ENCODE measurements at places on chromosomes 6 and 20. TPM values are rescaled to one million over a fixed set of nuclear protein-coding genes. Genes with fewer than 3 reads are reported as not detected.
A peak's percentile ranks its signal among the peaks of the same experiment; 100 is the strongest.

Gene ZNF335
- total RNA-seq: 7.5 TPM

Gene ADIG
- not detected for total RNA-seq

Gene VSX1
- total RNA-seq: not detected

Gene NOX3
- total RNA-seq: 0.54 TPM

Gene TRAPPC3L
- not detected for total RNA-seq

Gene CST3
- total RNA-seq: 1,877 TPM

Gene DBNDD2
- total RNA-seq: 132 TPM

Gene MATN4
- not detected for total RNA-seq

Gene ASIP
- not detected for total RNA-seq

- H3K27me3 ChIP-seq: peaks cover 11% of the 10 kb centered on the region
- no peak for ATAC-seq
- no peak overlapping the region for H3K27ac ChIP-seq
These were observed 63.2 kb upstream of the DUSP22 start for GRCh38 chr6:228881-229651.

DNA sequence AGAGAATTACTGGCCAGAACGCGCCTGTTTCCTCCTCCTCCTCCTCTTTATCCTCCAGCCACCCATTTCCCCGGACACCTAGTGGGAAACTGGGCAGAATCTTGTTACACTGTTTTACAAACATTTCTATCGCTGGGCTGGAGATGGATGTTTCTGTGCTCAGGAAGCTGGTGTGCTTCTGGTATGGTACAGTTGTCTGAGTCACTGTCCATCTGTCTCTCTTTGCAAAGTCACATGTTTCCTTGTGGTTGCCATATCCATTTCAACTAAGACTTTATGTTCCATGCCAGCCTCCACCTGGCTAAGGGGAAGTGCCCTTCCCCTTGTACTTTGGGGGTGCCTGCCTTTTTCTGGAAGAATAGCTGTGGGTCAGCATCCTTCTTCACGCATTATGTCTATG, 52.9 kb upstream of the SLC22A16 start:
- H3K27me3 ChIP-seq: no peaks in the 10 kb centered on the region
- no peaks in the 10 kb centered on the region for H3K4me1 ChIP-seq
- no peak overlapping the region for H3K4me3 ChIP-seq
- no peaks in the 10 kb centered on the region for H3K36me3 ChIP-seq
- ATAC-seq: no peak
- H3K27ac ChIP-seq: no peak overlapping the region

GRCh38 chr20:19008497-19008896, 194.9 kb downstream of the SCP2D1 start:
- H3K36me3 ChIP-seq: no peaks in the 10 kb centered on the region
- ATAC-seq: no peak
- H3K4me3 ChIP-seq: no peak overlapping the region
- H3K4me1 ChIP-seq: no peaks in the 10 kb centered on the region
- H3K27ac ChIP-seq: no peak overlapping the region
- no peaks in the 10 kb centered on the region for H3K27me3 ChIP-seq

GRCh38 chr6:82333781-82334180, 29.8 kb upstream of the TPBG start:
- H3K36me3 ChIP-seq: no peaks in the 10 kb centered on the region
- no peak for ATAC-seq
- H3K27me3 ChIP-seq: no peaks in the 10 kb centered on the region
- no peak overlapping the region for H3K27ac ChIP-seq

DNA sequence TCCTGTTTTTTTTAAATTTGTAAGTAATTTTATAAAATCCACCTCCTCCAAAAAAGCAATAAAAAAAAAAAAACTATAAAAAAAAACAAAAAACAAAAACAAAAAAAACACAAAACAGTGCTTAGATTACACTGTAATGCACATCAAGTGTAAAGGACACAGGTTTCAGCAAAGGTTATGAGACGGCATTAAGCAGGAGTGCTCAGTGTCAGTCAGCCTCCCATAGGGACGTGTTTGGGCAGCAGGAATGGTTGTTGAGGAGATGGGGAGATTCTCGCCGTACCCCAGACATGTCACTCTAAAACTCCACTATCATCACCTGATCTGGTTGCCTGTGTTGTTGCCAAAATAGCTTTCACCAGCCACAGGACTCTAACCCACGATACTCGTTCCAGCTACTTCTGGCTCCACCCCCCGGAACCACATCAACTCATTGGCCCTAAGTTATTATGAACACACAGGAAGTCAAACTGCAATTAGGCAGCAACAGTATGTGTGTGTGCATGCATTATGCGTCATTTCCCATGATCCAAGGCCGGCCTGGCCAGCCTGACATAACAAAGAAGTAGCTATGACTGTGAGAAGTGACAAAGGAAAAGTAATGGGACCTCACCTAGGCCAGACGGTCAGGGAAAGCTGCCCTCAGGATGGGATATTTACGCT, 28.7 kb downstream of the ECT2L start:
- H3K36me3 ChIP-seq: no peaks in the 10 kb centered on the region
- H3K27ac ChIP-seq: no peak overlapping the region
- no peak overlapping the region for H3K4me3 ChIP-seq
- H3K4me1 ChIP-seq: no peaks in the 10 kb centered on the region

DNA sequence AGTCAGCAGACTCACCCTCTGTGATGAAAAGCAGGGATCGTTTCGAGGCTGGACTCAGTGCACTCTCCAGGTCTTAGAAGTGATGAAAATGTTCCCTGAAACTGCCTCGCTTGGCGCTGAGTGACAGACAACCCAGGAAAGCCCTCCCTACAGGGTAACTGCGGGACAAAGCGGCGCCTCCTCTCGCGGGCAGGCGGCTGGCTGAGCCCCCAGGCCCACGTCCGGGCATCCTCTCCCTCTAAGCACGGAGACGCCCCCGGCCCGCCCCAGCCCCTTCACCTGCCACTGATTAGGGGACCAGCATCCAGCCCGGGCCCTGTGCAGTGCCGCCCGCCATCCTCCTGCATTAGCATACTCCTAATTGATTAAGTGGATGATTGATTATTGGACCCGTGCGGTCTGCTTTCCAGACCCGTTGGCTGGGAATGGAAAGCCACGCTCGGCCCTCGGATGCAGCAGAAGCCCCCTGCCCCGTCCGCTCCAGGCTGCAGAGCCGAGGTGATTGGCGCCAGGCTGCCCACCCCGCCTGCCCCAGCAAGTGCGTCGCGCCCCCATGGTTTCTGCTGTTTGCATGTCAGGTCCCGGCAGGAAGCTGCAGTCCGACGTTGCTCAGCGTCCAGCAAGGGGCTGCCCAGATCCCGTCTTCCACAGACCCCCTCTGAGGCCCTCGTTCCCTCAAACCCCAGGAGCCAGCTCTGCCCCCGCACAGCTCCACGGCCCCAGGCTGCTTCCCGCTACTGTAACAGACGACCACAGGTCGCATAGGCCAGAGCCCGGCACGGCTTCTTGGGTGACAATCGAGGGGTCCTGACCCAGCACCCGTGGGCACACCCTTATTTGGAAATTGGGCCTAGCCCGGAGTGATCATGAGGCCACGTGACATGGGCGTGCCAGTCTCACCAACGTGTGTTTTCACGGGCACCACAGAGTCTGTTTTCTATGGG, 131.6 kb downstream of the DLL1 start:
- H3K36me3 ChIP-seq: no peaks in the 10 kb centered on the region
- no peak overlapping the region for H3K4me3 ChIP-seq
- H3K4me1 ChIP-seq: no peaks in the 10 kb centered on the region
- H3K27ac ChIP-seq: no peak overlapping the region
- no peak for ATAC-seq

DNA sequence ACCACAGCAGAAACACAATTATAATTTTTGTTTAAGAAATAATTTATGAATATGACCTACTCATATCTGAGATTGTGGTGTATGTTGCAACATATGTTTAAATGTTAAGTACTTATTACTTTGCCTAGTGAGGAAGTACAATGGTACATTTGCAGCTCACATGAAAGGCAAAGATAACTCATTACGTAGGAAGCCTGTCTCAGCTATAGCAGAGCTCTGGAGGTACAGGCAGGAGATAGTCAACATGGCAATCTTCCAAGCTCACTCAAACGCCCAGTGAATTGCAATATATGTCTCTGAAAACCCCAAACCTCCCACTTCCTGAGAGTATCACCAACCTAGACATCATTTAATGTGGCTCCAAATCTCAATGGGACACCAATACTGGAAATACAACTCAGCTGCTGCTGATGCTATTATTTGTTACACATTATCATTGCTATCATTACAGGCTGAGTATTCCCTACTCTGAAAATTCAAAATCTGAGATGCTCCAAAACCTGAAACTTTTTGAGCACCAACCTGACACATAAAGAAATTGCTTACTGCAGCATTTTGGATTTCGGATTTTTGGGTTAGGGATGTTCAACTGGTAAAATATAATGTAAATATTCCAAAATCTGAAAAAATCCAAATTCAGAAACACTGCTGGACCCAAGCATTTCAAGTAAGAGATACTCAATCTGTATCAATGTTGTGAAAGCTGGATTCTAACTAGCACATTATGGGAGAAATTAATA, 25.1 kb upstream of the GSTA4 start:
- no peak for ATAC-seq
- no peak overlapping the region for H3K4me3 ChIP-seq
- no peaks in the 10 kb centered on the region for H3K4me1 ChIP-seq
- H3K27me3 ChIP-seq: no peaks in the 10 kb centered on the region
- peaks cover 69% of the 10 kb centered on the region for H3K36me3 ChIP-seq

GRCh38 chr20:32521780-32522525, 63.2 kb downstream of the NOL4L start:
- no peak overlapping the region for H3K27ac ChIP-seq
- H3K36me3 ChIP-seq: no peaks in the 10 kb centered on the region
- peaks cover 4% of the 10 kb centered on the region for H3K4me1 ChIP-seq
- H3K27me3 ChIP-seq: no peaks in the 10 kb centered on the region

DNA sequence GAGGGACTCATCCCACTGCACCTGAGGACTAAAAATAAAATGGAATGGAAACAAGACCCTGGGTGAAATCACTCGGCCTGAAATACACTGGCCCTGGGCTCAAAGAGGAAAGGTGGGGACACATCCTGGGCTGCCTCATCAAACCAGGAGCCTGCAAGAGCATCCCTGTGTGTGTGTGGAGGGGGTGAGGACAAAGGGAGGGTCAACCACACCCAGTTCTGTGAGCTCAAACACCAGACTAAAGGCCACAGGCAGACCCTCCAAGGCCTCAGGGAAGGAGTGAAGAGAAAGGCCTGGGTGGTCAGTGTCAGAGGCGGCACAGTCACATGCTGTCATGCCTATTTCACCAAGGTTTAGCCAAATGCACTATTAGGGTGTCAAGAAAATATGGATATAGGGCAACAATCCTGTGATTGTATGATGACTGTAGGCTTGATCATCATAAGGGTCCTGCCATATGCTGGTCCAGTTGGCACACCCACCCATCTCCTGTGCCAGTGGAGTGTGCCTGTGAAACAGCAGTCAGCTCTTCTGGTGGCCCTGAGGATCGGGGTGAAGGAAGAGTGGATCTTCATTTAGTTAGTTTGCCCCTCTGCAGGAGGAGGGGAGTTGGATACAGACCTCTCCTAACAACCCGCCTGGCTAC, 28.9 kb downstream of the SRSF3 start:
- peak; percentile 8 for ATAC-seq
- H3K4me1 ChIP-seq: peaks cover 15% of the 10 kb centered on the region
- no peaks in the 10 kb centered on the region for H3K27me3 ChIP-seq
- no peaks in the 10 kb centered on the region for H3K36me3 ChIP-seq
- peak overlapping the region; percentile 6 for H3K27ac ChIP-seq
- H3K4me3 ChIP-seq: no peak overlapping the region

- H3K36me3 ChIP-seq: peaks cover 100% of the 10 kb centered on the region
- peak overlapping the region; percentile 32 for H3K27ac ChIP-seq
- H3K27me3 ChIP-seq: no peaks in the 10 kb centered on the region
- no peak for ATAC-seq
- H3K4me3 ChIP-seq: no peak overlapping the region
These were observed 7.2 kb downstream of the HEBP2 start for GRCh38 chr6:138410972-138411880.

DNA sequence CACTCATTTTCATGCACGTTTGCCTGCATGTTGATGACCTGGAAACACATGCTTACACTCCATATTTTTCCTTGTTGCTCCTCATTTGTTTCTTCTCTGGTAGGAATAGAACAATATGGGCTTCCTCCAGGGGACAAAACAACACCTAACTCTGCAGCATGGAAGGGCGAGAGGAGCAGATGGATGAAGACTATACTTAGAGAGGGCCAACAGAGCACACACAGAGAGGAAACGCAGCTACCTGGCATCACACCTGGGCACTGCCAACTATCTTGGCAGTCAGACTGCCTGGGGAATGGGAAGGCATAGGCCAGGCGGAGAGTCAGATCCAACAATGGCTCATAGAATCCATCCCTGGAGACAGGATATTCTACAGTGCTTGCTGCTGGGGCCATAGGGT, 290.9 kb downstream of the CD83 start:
- H3K4me1 ChIP-seq: no peaks in the 10 kb centered on the region
- H3K27ac ChIP-seq: no peak overlapping the region
- no peaks in the 10 kb centered on the region for H3K36me3 ChIP-seq
- no peak for ATAC-seq
- H3K27me3 ChIP-seq: no peaks in the 10 kb centered on the region
- H3K4me3 ChIP-seq: no peak overlapping the region

DNA sequence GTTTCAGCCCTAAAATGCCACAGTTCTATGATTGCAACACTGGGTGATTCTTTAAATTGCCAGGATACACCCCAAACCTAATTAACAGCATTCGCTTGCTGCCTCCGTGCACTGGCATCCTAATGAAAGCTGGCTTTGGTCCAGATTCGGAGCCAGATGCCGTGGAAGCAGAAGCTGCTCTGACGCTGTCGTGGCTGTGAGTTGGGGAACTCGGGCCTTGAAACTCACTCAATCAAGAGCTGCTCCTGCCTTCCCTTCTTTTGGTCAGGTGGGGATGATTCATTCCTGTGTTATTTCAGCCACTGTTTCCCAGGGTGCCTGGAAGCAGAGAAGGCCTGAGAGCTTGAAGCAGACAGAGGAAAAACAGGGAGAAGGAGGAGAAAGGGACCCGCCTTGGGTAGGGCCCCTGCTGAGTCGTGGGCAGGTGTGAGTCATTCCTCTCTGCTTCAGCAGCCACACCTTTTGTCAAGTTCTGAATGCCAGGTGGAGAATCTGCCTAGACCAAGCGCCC, 36.2 kb upstream of the DSP start:
- no peak overlapping the region for H3K4me3 ChIP-seq
- no peak overlapping the region for H3K27ac ChIP-seq
- H3K27me3 ChIP-seq: peaks cover 15% of the 10 kb centered on the region
- no peaks in the 10 kb centered on the region for H3K4me1 ChIP-seq

DNA sequence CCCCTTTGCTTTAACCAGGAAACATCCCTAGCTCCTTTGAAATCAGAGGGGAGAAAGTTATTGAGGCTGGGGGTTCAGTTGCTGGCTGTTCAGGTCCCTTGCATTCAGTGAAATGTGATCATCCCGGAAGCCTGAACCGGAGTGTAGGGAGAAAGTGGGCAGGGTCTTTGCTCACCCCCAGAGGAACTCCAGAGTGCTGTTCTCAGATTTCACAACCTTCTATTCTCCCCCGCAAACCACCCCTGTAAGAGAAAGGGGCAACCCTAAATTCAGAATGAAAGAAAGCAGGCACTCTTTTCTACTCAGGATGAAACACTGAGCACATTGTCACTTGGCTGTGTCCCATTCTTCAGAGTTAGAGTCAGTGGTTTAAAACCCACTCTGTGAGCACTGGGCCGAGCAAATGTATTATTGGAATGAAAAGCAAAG, 139.8 kb downstream of the KHDC1L start:
- no peaks in the 10 kb centered on the region for H3K4me1 ChIP-seq
- H3K4me3 ChIP-seq: no peak overlapping the region
- H3K27me3 ChIP-seq: no peaks in the 10 kb centered on the region
- H3K27ac ChIP-seq: no peak overlapping the region

GRCh38 chr6:147873816-147874215, 365.3 kb downstream of the SAMD5 start:
- H3K4me3 ChIP-seq: no peak overlapping the region
- H3K27ac ChIP-seq: no peak overlapping the region

All from gastroesophageal sphincter (tissue), 4 donors.